ENCODE measurements at places on chromosomes 6 and 20.

- DNase-seq = no peak
Measured at GRCh38 chr6:87196275-87196842, 41.0 kb downstream of the ZNF292 start.

DNA sequence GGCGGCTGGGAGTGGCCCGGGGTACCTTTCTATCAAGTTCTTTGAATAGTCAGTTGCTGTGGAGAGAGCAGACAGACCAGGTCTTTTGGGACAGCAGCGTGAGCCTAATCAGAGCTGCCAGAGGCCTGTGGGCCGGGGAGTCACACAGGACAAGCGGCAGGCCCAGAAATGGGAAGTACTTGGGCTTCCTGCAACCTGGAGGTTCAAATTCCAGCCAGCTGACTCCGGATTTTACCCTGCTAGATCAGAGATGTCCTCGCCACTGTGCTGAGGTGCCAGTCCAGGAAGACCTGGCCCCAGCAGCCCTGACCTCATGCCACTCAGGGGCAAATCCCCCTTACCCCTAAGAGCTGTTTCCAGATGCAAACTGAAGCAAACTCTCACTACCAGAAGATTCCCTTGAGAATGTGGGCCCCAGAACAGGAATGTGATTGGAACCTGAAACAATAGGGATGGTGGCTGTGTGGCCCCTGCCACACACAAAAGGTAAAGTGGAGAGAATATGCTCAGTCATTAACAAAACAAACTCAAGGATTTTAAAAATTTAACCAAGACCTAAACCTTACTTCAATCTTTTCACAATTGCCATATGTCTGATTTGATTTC lies 9.7 kb downstream of the BEND3 start:
- no peak for DNase-seq

- DNase-seq = no peak
Measured at GRCh38 chr6:88538130-88538706, 372.1 kb upstream of the CNR1 start.

GRCh38 chr6:84027340-84028181 lies 6.0 kb upstream of the MRAP2 start:
- no peak for DNase-seq

DNA sequence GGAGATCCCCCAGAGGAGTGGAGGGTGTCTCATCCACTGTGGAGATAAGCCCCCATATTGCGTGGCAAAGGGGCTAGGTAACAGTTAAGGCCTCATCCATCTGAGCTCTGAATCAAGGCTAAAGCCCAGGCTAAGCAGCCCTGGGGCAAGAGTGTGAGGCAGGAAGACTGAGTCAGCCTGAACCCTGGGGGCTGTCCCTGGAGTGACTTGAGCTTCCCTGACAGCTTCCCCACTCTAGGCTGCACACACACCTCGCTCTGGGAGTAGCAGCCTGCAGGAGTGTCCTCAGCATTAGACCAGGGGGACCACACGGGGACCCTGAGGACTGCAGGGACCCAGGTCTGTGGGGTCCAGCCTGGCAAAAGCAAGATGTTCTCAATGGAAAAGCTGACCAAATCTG lies 27.9 kb downstream of the UBD start:
- no peak for DNase-seq

All from suprapubic skin (tissue), 4 donors.